Vagina (tissue), 2 donors: ENCODE measurements at places on chromosomes 6 and 20. TPM values are rescaled to one million over a fixed set of nuclear protein-coding genes. Genes with fewer than 3 reads are reported as not detected.

Gene DSP
- 802 TPM for total RNA-seq

GRCh38 chr6:96917098-96917497 lies 7.4 kb upstream of the KLHL32 start:
- no peaks in the 10 kb centered on the region for H3K36me3 ChIP-seq
- H3K4me3 ChIP-seq = no peak overlapping the region
- H3K4me1 ChIP-seq = no peaks in the 10 kb centered on the region
- no peak for DNase-seq

GRCh38 chr20:39961637-39962244 lies 727.3 kb downstream of the MAFB start:
- no peak overlapping the region for H3K4me3 ChIP-seq
- H3K4me1 ChIP-seq = peaks cover 10% of the 10 kb centered on the region
- H3K27me3 ChIP-seq = no peaks in the 10 kb centered on the region
- H3K27ac ChIP-seq = no peak overlapping the region

Gene PSORS1C2
- not detected for total RNA-seq

DNA sequence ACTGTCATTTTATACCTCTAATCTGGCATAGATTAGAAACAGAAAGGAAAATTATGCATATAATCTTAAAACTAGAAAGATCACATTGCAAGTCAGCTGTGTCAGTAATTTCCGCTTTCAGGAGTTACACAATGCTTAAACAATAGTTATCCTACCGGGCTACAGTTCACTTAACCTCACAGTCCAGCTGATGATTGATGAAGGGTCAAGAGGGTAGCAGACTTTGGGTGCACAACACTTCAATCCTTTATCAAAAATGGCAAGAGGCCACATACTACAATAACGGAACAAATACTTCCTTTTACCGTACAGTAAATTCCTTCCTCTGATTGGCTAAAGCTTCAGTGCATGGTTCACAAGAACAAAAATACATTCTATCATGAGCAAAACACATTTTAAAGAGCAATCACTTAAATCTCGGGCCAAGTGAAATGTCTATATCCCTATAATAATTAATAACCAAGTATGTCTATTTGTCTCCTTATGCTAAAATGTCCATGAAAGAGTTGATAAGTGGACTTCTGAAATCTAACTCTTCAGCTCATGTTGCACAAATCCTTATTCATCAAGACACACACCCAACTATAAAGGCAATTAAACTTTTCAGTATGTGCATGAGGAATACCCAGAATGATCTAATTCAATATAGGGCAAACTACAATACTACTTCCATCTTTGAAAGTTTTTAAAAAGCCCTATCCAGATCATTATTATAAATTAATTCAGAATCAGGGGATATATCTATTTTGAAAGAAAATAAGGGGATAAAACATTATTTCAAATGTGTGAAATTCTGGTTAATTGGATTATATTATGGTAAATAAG lies 76.8 kb downstream of the HIVEP2 start:
- no peak overlapping the region for H3K4me3 ChIP-seq
- no peaks in the 10 kb centered on the region for H3K36me3 ChIP-seq
- H3K27me3 ChIP-seq = no peaks in the 10 kb centered on the region
- H3K4me1 ChIP-seq = peaks cover 20% of the 10 kb centered on the region
- H3K27ac ChIP-seq = no peak overlapping the region

Gene DLL1
- total RNA-seq = 43.5 TPM

DNA sequence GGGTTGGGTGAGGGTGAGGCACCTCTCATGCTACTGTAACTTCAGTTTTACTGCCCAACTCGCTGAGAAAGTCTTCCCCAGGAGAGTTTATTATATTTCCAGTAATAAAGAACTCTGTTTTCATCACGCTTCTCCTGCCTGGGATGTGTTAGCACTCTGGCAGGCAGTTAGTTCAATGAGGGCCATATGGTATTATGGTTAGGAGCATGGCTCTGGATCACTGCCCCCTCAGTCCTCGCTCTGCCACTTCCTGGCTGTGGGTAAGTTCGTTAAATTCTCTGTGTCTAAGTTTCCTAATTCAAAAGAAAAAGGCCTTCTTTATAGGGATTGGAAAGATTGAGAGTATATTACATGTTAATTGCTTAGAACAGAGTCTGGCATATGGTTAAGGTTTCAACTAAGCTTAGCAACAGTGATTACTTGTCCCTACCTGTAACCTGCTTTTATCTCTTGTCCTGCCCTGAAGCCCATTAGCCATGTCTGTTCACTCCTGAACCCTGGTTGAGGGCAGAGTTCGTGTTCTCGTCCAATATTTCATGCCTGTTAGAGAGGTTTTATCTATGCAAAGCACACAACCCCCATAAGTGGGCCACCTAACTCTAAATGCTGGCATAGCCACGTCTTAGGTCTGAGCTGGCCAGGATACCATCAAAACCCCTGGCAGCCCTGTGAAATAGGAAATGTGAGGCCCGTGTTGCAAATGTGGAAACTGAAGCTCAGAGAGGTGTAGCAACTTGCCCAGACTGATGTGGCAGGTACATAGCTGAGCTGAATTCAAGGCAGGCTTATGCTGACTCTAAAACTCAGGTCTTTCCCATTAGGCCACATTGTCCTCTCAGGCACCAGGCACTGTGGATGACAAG lies 342.5 kb upstream of the JARID2 start:
- H3K27me3 ChIP-seq = no peaks in the 10 kb centered on the region
- no peaks in the 10 kb centered on the region for H3K4me1 ChIP-seq
- H3K27ac ChIP-seq = no peak overlapping the region
- H3K4me3 ChIP-seq = no peak overlapping the region
